ENCODE measurements at places on chromosomes 12 and 14. TPM values are rescaled to one million over a fixed set of nuclear protein-coding genes. Genes with fewer than 3 reads are reported as not detected.

DNA sequence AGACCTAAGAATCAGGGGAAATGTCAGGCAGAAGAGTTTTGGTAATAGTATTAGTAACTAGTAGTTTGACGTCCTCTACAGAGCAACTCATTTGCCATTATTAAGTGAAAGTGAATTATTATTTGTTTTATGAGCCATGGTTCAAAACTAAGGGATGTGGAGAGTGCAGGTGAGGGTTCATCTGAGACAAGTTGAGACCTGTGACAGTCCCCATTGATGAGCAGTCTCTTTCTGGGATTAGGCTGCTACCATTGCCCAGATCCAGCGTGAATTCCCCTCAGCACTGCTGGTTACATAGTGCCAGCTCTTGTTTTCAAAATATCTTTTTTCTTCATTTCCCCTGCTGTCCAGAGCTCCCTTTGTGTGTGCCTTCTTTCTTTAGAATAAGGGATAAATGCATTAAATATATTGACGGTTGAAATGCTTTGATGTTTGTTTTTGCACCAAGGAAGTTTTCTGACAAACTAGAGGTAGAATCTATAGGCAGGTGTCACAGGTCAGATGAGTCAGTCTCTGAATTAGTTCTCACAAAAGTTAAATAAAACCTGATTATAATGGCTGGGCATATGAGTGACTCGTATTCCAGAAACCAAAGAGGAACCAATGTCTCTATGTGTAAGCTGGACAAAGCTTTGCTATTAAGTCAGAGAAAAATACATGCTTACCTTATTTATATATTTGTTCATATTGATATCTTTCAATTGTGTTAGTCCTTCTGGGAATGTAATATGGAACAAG lies 381.4 kb downstream of the TMEM117 start:
- DNase-seq, result peak; percentile 90

GRCh38 chr12:38646146-38646545 lies 259.2 kb downstream of the CPNE8 start:
- DNase-seq, result no peak

- DNase-seq, result no peak
Measured at GRCh38 chr12:124319368-124320050, 24.6 kb downstream of the RFLNA start.

DNA sequence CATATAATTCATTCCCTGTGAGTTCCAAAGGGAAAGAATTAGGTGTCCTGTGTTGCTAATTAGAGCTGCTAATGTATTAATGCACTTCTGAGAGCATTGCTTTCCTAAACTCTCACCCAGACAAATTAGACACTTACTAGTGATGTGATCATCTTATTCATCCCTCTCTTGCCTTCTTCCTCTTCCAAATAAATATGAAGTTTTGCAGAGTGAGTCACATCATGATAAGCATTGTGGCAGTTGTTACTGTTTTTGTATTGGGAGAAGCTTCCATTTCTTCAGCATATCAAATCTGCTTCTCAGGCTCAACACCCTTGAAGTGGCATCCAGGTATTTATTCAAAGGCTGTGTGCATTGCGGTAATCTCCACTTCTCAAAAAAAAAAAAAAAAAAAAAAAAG lies 37.3 kb upstream of the E2F7 start:
- DNase-seq, result peak; percentile 76

DNA sequence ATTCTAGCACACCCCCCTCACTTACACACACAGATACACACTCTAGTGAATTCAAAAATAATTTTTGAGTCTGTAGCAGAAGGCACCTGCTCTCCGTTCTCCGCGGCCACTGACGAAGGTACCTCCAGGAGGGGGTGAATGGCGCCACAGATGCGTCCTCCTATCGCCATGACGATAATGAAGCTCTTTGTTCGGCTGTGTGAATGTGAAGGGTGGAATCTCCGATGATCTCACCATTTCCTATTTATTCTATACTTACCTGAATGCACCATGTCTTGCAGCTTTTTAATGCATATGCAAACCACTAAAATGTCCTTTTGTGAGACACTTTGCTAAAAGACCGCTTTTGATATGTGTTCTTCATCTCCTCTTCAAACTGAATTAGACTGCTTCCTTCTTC lies 162.7 kb downstream of the EGLN3 start:
- DNase-seq, result no peak

DNA sequence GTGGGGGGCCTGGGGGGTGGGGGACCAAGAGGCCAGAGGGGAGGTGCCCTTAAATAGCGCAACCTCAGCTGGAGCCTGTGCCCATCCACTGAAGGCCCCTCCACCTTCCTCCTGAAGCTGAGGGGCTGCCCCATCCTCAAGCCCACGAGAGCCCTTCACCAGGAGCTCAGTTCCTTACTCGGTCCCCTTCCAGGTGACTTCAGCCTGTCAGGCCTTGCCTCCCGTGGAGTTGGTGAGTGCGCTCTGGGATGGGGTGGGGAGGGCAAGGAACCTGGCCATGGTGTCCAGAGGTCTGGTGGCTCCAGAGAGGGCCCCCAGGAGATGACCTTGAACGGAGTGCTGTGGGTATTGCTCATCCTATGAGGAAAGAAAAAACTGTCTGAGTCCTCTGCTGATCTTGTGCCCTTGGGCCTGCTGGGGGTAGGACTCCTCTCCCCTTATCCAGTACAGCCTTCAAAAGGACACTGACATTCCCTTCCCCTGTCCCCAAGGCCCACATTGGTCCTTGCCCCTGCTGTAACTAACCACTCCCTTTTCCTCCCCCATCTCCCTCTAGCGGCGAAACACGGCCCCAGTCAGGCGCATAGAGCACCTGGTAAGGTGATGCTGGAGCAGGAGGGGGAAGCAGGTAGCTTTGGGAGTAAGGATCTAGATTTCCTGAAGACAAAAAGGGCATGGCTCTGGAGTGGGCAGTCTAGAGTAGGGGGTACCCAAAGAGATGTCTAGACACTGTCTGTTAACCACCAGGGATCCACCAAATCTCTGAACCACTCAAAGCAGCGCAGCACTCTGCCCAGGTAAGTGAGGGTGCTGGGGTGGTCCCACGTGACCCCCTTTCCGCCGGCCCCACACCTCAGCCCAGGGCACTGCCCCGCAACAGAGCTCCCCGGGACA lies 3.6 kb downstream of the TNS2 start:
- DNase-seq, result peak; percentile 73

DNA sequence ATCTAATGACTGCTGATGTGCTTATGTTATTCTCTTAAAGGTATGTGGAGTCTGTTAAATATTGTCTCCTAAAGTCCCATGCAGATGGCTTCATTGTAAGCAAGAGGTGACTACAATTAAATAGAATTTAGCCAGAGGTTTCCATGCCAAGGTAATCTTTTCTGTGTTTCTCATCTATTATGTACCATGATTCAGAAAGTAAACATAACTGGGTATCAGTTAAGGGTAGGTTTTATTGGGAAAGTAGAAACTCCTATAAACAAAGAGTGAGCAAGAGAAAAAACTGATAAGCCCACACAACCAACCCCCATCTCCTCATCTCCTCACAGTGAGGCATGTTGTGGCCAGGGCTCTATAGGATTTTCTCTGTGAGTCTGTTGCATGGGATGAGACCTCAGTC lies 611.7 kb downstream of the SNAPC1 start:
- peak; percentile 35 for DNase-seq

DNA sequence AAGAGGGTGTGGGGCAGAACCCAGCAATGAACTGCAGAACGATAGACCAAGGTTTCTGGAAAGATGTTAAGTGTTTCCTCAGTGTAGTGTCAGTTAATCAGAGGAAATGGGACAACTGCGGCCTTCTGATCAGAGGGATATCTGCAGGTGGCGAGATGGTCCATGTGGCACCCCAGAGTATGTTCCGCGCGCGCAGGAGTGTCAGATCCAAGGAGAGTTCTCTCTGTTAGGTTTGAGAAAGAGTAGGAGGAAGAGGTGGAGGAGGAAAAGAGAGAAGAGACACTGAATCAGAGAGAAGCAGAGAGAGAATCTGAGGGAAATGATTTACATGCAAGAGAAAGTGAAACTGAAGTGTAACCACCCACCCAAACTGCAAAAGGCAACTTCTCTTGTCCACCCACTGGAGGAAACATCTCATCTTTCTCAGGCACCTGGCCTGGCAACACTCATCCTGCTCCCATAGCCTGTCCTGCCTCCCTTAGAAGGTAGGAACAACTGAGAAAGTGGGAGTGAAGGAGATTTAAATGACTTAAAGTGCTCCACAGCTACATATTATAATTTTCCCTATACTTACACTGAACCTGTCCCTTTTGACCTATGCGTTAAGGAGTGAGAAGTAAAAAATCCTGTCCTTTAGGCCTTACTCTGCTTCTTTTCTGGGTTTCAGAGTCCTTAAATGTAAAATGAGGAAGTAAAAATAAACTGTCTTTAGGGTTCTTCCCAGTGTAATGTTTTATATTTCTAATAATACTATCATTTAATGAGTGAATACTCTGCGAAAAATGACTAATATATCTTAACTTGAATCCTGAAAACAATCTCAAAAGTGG lies 6.8 kb upstream of the TESPA1 start:
- no peak for DNase-seq

DNA sequence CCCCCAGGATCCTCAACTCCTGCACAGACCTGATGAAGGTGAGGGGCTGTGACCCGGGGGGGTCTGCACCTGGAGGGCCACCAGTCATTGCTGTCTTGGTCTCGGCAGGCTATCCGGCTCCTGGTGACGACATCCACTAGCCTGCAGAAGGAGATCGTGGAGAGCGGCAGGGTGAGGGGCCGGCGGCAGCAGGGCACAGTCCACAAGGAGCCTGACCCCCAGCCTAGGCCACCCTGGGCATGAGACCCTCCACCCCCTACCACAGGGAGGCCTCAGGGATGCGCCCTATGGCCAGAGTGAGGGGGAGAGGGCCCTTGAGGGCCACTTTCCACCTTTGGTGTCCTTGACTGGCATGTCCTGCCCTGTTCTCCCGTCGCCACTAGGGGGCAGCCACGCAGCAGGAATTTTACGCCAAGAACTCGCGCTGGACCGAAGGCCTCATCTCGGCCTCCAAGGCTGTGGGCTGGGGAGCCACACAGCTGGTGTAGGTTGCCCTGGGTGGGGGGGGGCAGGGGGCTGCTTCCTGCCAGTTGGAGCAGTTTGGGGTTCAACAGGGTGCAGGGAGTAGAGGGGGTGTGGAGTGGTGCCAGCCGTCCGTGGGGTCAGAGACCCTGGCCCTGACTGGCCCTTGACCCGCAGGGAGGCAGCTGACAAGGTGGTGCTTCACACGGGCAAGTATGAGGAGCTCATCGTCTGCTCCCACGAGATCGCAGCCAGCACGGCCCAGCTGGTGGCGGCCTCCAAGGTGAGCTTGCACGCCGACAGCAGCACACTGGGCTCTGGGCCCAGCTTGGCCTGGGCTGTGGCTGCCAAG lies 25.0 kb downstream of the HIP1R start:
- DNase-seq, result peak; percentile 58

GRCh38 chr12:72246370-72246769 lies 25.8 kb upstream of the TRHDE start:
- DNase-seq, result no peak

DNA sequence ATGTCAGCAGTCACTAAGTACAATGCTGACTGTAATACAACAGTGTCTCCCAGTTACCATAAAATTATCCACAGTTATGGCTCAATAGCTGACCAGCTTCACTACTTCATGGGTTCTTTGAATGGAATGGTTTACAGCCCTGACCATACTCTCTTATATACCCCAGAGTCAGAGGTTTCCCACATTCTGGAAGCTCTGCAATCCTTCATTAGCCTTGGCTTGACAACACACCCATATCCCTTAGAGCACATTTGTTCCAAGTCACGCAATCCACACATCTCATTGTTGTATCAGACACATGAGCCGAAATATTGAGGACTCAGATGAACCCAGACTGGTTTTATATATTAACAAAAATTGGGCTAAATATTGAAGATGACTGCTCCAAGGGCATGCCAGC lies 209.4 kb upstream of the PLXNC1 start:
- no peak for DNase-seq

- no peak for DNase-seq
Measured at GRCh38 chr14:49951691-49952345, 58.9 kb downstream of the ARF6 start.

- peak; percentile 72 for DNase-seq
Measured at GRCh38 chr12:111584959-111585358, 14.2 kb downstream of the ATXN2 start.

- DNase-seq, result peak; percentile 57
Measured at GRCh38 chr12:46133751-46134150, 135.1 kb downstream of the SLC38A1 start.

Gene CD163
- not detected for total RNA-seq

Gene CSAD
- total RNA-seq, result 11.1 TPM

Gene B4GALNT1
- total RNA-seq, result 0.13 TPM

Gene BLOC1S1
- 89.1 TPM for total RNA-seq

Gene FAM186B
- 0.26 TPM for total RNA-seq

Data from bronchial epithelial cell (primary cell).